T47D (cell line): ENCODE measurements at places on chromosomes 7 and 10.

DNA sequence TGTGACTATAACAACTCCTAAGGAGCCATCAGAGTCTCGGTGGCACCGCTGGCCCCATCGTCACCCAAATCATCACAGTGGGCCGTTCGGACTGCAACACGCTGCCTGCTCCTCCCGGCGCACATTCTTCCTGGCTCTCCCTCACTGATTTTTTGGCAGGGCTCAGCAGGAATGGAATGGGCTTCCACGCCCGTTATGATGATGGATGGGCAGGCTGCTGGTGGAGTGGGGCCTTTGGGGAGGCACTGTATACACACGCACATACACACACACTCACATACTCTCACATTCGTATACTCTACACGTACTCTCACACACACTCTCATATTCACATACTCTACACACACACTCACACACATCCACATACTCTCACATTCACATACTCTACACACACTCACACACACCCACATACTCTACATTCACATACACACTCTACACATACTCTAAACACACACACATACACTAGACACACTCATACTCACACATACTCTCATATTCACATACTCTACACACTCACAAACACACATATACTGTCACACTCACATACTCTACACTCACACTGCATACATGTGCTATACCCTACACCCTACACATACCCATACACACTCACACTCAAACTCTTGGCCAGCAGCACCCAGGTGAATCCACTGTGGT lies 99.8 kb downstream of the KCNMA1 start:
- DNase-seq, result no peak

- peak; percentile 55 for DNase-seq
These were observed 115.8 kb downstream of the SORBS1 start for GRCh38 chr10:95445223-95445836.

DNA sequence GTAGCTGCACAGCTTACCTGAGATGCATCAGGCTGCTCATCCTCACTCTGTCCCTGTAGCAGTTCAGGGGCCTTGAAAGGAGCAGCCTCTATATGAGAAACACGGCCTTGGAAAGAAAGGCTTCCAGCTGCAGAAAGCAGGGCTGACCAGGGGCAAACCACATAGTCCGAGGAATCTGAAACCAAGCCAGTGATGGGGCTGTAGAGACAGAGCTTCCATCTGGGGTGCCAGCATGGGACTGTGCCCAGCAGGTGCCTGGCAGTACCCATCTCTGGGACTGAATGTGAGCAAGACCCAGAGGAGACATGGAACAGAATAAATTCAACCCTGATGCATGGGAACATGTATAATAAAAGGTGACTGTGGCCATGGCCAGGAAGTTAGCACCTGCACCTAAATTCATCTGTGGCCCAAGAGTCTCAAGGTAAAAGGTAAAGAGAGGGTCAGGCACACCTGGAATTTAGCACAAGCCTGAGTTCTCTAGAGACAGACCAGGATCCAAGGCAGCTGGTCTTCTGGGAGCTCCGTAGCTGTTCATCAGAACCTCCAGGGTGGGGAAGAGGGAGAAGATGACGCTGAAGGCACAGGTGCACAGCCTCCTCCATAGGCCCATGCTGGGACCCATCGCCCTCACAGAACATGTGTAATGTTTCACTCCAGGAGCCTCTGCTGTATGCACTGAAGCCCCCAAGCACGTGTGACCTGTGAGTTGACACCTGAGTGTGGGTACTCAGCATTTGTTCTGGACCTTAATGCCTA lies 25.3 kb downstream of the FRMPD2 start:
- no peak for DNase-seq

DNA sequence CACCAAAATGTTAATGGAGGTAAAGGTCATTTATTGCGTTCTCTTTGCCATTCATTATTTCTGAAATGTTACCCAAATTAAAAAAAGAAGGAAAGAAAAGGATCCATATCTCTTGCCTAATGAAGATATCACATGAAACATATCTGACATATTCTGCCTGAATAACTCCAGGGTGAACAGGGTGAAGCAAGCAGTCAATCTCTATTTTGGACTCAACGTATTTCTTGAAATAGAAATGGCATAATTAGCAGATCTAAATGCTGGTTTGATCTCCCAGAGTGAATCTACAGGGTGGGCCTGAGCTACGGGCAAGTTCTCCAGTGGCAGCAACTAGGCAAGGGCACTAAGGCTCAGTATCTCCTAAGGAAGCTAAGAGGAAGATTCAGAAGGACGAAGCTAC lies 24.0 kb downstream of the MPP7 start:
- no peak for DNase-seq

DNA sequence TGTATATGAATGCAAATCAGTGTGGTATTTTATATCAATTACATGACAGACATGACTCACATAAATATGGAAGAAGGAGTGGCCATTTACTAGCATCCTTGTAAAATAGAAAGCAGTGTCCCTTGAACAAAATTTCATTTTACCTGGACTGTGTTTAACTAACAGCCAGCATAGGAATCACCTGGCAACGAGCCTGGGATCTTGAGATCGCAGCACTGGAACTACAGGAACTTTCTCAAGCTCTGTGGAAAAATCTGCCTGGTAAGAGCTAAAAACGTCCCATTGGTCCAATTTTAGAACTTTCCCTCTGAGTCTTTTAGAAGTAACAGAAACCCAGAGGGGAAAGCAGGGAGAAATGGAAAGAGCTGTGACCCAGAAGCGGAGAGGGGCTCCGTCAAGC lies 68.9 kb upstream of the AMPH start:
- DNase-seq, result no peak

GRCh38 chr10:78513986-78514385 lies 480.3 kb downstream of the RPS24 start:
- no peak for DNase-seq

GRCh38 chr10:35379226-35380137 lies 43.2 kb downstream of the CCNY start:
- no peak for DNase-seq

- DNase-seq, result peak; percentile 22
These were observed 4.4 kb downstream of the IFIT3 start for GRCh38 chr10:89332123-89332633.

DNA sequence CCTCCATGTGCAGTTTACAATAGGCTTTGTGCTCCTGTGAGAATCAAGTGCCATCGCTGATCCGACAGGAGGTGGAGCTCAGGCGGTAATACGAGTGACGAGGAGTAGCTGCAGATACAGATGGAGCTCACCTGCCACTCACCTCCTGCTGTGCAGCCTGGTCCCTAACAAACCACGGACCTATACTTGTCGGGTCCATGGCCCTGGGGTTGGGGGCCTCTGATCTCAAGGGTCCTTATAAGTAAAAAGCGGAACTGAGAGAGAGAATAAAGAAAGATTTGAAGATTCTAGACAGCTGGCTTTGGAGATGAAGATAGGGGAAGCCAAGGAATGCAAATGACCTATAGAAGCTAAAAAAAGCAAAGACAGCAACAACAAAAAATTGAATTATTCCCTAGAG lies 130.6 kb downstream of the PLXDC2 start:
- DNase-seq, result no peak

DNA sequence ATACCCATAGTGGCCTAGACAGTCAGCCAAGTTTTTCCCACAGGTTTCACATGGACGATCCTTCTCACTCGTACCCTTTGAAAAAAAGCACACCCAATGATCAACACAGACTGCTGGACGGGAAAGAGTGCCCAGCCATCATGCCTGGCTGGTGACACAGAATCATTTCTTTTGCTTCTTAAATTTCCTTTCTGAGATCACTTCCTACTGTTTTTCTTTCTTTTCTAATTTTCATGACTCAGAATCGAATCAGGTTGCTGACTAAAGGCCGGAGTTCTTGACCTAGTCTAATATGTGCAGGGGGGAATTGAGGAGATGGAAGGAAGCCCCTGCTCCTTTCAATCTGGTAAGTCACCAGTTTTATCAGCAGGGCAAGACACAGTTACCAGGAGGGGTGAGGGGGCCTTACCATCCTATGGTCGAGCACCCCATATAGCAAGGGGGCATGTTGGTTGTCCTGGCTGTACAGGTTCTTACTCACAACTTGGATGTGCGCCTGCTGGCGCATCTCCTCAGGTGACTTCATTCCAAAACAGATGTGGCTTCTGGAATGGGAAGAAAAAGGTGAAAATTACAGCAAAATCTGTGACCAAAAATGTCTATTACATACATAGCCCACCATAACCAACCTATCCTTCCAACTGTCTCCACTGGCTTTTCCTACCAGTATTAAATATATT lies 3.5 kb downstream of the POLR3A start:
- DNase-seq, result no peak

- no peak for DNase-seq
These were observed 31.1 kb downstream of the JAZF1 start for GRCh38 chr7:28149291-28150101.

DNA sequence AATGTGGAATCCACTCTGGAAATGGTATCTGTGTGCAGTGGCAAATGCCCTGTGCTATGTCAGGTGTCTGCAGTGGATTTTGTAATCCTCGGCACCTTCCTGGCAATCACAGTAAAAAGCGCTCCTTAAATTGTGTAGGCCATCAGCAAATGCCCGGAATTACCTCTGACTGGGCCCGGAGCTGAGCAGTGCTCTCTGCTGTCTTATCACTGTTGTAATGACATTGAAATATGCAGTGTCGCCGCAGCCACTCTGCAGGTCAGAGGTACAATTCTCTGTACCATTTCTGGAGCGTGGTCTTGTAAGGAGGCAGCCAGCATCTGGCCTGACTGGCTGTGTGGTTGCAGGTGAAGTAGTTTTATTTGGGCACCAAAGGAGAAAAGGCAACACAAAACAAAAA lies 416.4 kb upstream of the MKI67 start:
- DNase-seq, result no peak

GRCh38 chr10:44926751-44927351 lies 15.7 kb downstream of the TMEM72 start:
- no peak for DNase-seq

DNA sequence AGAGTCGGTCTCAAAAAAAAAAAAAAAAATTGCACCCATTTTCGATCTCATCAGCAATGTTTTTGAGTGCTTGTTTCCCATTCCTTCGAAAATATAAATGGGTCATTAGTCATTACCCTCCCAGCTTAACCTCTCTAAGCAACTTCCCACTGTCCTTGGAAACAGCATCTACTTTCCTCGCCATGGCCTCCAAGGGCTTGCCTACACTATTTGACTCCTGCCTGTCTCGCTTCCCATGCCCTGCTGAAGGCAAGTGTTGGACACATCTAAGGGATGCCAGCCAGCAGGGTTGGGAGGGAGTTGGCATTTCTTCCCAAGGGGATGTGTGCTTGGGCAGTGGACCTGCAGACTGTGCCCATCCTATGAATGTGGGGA lies 12.7 kb upstream of the RHBDD2 start:
- DNase-seq, result no peak

GRCh38 chr7:2611401-2611800 lies 20.4 kb upstream of the TTYH3 start:
- no peak for DNase-seq
